ENCODE measurements at places on chromosomes 12 and 14.
A peak's percentile ranks its signal among the peaks of the same experiment; 100 is the strongest.

DNA sequence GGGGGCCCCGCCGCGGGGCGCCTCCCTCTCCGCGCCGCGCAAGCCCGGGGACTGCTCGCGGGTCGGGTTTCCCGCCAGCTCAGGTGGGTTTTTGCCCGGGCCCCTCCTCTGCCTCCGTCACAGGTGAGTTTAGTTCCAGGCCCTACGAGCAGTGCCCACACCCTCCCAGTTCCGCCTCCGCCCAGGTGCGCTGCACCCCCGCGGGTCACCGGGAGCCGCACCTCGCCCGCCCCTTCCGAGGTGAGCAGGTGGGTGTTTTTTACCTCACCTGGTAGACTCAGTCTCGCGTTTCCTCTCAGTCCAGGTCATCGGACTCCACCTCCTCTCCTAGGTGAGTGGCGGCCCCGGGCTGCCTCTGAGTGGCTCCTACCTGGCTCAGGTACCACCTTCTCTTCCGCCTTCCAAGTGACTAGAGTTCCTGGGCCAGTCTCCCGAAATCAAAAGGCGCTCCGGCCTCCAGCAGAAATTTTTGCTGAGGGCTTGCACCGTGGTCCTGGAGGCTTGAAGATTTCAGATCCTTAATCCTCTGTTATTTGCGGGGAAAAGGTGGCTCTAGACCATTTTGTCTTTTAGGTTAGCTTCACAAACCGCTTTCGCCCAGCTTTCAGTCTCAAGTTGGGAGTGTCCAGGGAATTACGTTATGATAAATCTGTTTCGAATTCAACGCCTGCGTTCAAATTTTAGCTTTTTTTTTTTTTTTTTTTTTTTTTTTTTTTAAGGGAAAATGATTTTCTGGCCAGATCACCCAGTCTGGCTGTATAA, at the start of gene TMEM30B:
Gene TMEM30B (minus strand): TSS at position 153 of the 762 bp plus-strand sequence. CDS start 191 bp downstream, outside the sequence.
- DNase-seq, result peak; percentile 95

DNA sequence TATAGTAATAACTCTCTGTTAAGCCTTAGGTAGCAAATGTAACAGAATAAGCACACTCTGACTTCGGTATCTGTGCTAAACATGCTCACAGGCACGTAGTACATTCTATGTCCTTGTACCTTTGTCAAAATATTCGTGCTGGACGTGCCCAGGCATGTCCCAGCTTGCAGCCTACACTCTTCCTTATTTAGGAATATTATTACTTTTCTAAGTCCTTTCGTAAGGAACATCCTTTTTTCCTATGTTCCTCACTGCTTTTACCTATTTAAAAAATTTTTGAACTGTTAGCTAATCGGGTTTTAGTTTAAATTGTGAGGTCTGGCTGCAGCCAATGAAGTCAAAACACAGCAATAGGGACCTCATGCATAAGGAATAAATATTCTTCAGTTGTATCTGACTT, 24.1 kb upstream of the UBC start:
- no peak for DNase-seq

GRCh38 chr12:24109381-24110039, 160.0 kb upstream of the SOX5 start:
- DNase-seq, result peak; percentile 21

DNA sequence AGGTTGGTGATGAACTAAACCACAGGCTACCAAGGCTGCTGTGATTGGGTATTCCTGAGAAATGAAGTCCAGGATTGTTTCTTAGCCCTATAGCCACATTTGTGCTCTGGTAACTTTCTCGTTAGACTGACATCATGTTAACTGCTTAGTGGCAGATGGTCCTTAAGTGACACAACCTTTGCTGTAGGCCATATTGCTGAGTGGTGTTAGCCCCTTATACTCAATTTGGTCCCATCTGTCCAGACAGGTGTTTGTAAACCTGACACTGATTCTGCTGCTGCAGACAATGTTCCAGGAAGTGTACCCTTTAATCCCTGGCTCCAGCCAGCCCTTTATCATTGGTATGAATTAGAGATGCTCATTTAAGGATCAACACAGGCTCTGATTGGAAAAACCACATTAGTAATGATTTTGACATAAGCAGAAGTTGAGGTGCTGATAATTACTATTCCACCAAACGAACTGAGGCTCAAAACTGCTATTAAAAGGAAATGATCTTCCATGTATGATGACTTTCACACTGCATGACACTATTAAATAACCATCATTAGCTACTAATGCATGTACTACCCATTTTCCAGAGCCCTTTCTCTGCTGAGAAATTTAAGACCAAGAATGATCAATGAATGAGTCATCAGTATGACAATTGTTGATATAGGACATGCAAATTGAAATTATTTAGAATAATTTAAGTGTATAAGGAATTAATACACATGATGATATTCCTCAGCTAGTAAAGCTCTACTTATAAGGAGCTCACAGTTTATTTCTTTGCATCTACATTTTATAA, 3.6 kb upstream of the SSTR1 start:
- peak; percentile 55 for DNase-seq

GRCh38 chr12:31872831-31873604, 86.2 kb upstream of the RESF1 start:
- no peak for DNase-seq

DNA sequence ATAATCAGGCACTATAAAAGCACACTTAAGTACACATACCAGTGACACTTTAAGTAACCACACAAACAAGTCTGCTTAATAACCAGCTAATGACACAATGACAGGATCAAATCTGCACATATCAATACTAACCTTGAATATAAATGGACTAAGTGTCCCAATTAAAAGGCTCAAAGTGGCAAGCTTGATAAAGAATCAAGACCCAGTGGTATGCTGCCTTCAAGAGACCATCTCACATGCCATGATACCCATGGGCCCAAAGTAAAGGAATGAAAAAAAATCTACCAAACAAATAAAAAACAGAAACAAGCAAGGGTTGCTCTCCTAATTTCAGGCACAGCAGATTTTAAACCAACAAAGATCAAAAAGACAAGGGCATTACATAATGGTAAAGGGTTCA, 470.4 kb downstream of the TRHDE start:
- DNase-seq, result no peak

GRCh38 chr14:71952381-71953363, 20.4 kb downstream of the RGS6 start:
- no peak for DNase-seq

DNA sequence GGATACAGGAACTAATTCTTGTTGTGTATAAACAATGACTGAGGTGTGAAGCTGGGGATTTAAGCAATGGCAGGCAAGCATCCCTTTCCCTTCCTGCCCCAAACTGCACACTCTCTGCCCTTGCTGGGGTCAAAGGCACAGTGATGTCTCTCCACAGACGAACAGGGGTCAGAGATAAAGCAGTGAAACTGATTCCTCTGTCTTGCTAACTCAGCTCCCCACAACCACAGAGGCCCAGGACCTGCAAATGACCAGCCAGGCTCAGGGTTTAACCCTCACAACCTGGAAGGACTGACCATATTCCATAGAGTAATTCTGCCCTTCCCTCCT, 67.2 kb downstream of the CCDC88C start:
- no peak for DNase-seq

DNA sequence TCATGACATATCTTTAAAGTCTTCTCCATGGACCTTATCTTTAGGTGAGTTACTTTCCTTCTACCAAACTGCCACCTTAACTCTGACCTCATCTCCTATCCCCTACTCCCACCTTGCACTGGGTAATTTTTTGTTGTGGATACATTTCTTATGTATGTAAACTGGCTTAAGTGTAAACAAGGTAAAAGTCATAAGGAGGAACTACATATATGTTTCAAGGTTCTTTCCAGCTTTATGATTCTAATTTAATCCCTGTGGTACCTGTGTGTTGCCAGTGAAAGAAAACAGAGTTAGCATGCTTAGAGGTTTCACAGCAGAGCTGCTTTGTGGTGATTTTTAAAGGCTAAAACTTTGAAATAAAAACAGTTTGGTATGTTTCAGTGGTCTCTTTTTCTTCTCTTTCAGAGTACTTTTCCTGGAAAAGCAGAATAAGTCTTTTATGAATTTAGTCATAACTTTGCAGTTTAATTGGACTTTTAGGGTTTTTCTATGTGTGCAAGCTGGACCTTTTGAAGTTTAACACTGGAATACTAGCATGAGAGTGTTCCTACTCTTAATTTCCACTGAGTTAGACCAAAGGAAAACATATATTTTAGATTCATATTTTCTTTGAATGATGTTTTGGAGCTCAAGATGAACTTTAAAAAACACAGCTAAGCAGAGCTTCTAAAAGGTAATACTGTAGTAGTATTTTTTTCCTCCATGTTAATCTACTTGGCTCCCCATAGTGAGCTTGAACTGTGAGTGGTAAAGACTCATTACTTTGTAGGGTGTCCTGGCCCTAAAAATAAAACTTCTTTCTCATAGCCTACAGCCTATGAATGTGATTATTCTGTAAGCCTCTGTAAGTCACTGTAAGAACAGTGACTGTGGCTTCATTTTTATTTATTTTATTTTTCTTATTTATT, 105.4 kb downstream of the FUT8 start:
- DNase-seq, result no peak

GRCh38 chr12:92505254-92506231, 197.2 kb upstream of the PLEKHG7 start:
- DNase-seq, result no peak

GRCh38 chr14:55450539-55450938, 10.1 kb upstream of the TBPL2 start:
- DNase-seq, result no peak

DNA sequence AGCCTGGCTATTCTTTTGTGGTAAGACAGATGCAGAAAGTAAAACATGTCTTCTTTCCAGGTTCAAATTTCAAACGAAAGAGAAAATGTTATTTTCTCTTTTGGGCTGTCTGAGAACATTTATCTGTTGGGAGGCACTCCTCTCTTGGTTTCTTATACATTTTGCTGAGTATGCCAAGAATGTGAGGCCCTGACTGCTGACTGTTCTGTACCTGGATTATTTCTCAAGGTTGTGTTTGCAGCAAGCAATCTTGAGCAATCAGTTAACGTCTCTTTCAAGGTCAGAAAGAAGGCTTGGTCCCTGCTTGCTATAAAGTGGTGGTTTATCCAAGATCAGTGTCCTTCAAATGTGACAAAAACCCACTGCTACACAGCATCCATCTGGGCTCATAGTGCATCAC, 9.8 kb downstream of the SSTR1 start:
- no peak for DNase-seq

DNA sequence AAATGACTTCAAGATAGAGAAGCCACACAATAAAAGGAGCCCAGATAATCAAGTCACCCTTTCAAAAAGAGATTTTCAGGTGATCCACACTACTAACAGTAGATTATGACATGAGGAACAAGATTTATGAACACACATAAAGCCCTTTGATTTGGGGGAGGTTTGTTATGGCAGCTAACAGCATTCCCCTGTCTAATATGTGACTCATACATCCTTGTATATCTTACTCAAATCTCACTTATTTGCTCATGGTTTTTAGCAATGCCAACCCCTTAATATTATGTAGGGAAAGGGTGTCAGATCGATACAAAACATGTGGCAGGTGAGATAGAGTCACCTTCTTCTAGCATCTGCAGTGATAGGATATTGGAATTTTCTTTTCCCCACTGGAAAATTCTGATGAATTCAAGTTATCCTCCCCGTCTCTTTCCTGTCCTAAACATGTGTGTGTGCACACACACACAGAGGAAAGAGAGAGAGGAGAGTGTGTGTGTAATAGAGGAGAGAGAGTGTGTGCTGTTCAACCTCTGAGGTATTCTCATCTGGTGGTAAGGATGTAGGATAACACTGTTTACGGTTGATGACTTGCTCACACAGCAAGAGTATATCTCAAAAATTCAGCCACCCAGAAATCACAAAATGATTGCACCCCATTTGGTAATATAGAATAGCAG, 319.9 kb downstream of the KCNC2 start:
- no peak for DNase-seq

DNA sequence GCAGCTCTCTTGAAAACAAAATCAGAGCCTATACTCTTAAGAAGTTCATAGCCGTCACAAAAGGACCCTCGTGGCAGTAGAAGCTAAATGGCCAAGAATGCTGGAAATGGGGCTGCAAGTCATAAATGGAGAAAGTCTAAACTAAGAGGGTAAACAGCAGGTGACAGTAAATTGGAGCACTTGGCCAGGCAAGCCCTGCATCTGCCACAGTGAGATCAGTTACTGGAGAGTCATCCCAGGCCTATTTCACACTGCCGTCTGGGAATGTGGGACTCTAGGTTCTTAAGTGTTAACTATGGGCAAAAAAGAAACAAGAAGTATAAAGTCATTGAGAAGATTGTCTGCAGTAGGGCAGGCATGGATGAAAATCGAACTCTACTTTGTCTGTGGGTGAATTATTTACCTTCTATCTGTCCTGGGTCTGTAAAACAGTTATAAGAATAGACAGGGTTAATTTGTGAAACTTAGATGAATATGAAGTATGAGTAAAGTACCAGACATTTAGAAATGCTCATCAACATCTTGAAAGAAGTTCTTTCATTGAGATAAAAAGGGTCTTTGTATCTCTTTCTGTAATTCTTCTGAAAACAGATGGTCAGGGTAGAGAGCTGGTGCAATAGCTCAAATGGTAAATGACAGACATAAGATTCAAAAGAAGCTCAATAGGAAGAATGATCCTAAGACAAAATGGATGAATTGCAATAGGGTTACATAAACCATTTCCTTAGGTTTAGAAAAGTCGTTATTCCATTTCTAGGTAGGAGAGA, 792.5 kb downstream of the DIO2 start:
- peak; percentile 86 for DNase-seq

DNA sequence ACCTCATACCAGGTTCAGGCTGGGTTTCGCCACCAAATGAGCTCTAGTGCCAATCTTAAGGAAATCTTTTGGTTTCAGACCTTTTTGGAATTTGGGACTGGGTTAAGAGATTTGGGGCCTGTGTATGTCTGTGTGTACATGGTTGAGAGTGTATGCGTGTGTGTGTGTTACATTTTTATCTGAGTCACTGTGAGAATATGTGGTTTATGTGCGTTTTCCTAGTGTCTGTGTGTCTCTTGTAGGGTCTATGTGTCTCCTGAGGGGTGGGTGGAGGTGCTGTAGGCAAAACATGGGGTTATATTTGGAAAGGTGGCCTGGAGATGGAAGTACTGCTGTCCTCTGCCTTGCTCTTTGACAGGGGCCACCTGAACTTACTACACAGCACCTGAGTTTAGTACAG, 17.9 kb downstream of the C12orf43 start:
- no peak for DNase-seq

DNA sequence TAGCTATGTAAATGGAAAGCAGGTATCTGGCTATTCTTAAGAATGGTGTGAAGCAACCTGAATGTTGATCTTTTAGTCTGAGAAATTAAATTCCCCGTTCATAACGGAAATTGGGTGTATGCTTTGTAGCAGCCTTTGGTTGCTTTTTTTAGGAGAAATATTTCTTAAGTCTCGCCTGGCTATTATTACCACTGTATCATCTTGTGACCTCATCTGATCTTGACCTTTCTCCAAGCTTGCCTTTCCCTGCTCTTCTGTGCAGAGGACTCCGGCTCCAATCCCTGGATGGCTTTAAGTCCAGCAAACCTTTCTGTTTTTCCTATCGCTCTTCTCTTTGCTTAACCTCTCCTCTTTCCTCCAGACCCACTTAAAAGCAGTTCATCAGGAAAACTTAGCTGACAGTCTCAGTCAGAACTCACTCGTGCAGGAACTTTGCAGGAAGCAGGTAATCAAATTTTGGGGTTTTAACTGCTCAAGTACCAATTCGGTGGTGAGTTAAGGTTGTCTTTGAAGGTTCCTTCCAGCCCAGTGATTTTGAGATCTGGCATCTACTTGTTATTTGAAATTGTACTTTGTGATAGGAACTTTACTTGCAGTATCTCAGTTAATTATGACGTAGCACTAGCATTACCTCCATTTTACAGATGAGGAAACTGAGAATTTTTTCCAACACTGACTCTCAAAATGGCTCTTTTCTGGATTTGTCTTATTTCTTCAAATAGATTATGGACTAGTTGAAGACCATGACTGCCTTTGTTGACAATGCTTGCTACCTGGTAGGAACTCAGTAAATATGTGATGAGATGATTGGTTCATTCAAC, 14.1 kb downstream of the PPFIBP1 start:
- DNase-seq, result no peak

- no peak for DNase-seq
These were observed 16.2 kb downstream of the TWF1 start for GRCh38 chr12:43789941-43790340.

All from NCI-H1417 (cell line).